ENCODE measurements at places on chromosomes 4 and X.

DNA sequence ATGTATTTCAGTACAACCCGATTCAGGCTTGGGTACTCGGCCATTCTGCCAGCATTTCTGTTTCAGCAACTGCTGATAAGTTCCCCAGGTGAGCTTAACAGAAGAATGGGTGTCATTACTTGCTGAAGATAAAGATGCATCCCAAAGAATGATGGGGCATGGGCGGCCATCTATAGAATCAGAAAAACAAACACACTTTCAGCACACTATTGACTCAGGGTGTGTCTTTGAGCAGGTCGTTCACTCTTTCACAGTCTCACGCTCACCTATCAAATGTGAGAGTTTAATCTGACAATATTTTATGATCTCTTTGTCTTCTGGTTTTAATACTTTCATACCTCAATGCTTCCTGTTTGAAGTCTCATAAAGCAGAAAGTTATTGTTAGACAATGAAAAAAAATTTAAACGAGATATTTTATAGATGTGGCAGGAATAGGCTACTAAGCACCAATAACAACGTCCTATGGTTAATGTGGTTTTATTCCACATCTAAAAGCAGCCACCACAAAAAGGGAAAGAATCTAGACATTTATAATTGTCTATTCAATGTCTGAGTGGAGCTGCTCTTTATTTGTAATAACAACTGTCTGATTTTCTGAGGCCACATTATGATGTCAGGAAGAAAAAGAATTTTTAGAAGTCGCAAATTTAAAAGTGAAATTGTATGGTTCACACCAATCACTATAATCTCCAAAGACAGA, 17.0 kb downstream of the GASK1B start:
- DNase-seq, result no peak

DNA sequence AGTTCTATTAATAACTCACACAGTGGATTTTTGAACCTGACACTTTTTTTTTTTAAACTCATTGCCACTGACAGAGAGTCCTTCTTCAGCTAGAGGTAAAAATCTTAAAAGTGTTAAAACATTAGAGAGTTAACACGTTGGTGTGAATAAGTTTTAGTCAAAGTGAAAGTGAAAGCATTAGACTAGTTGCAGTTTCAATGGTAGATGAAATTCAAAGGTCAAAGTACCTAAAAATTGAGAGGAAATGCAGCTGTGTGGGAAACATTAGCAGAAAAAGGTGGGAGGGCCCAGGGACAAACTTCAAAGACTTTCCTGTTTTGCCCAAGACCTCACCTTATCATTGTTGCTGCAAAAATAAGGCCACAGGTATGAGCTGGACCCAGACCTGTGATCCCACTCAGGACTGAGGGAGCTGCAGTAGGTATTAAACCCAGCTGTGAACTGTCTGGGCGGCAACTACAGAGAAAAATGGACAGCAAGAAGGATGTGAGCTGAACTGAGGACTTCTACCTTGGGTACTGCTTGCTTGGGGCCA, 17.6 kb upstream of the GABRA4 start:
- no peak for DNase-seq

DNA sequence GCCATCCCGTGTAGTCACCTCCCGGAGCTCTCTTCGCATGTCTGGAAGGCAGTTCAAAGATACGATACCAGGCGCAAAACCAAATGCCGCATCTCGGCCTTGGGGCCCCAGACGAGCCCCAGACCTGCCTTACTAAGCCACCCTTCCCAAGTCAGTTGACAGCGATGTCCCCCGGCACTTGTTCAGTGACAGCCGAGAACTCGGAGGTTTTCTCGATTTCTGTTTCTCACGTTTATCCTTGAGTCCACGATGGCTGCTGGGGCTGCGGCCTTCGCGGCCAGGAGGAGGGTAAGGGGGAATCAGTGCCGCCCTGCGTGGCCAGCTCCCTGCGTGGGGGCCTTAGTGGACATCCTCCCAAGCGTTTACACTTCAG, 7.3 kb downstream of the MAEA start:
- no peak for DNase-seq

DNA sequence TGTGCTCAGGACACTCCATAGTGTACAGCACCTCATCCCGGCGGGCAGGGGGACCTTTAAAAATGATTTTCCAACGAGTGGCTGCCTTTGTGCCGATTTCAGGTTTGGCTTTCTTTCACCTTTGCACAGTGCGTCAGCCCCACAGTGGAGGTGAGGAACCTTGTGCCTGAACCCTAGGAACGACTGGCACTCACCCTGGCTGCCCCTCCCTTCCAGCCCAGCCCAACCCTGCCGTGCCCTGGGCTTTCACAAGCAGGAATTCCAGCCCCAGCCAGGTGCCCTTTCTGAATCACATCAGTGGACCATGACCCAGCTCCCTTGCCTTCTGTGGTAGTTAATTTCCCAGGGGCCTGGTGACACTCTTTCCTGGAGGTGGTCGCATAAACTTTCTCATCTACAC, 1.3 kb downstream of the TMEM164 start:
- DNase-seq, result no peak

DNA sequence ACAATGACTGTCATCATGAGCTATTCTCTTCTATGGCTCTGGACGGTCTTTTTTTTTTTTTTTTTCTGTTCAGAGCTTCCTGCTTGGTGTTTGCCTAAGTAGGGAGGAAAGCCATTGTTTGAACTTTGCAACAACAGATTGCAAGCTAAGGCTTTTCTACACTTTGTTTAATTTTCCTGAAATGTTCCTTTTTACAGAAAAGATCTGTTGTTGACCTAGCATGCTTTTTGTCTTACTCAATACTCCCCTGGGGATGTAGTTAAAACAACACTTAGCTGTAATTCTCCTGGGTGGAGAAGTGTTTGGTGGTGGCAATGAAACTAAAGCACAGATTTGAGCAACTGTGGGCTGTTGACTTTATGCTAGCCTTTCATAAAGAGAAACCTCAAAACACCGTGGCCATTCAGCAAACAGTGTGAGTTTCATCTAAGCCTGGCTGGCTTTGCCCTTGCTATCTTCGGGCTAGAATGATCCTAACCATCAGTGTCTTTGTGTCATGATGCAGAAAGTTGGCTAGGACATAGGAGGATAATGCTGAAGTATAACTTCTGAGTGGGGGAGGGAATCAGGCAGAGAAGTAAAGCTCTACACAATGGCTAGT, 110.5 kb downstream of the ANXA3 start:
- no peak for DNase-seq

GRCh38 chr4:152014280-152014679, 253.5 kb upstream of the GATB start:
- DNase-seq, result no peak

DNA sequence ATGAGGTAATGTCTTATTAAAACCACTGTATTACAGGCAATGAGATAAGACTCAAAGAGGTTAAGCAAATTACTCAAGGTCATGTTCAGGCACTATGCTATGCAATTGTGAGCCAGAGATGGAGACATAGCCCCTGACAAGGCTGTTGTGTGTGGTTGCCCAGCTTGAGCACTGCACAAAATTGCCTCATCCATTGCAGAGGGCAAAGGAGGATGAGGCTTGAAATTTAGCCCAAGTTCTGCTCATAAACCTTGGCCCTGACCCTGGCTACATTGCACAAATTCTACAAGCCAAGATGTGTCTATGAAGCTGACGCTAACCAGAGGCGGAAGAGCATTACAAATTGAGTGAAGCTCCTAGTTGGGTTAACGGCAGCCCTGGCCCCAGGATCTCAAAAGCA, 65.6 kb upstream of the PGM2 start:
- no peak for DNase-seq

DNA sequence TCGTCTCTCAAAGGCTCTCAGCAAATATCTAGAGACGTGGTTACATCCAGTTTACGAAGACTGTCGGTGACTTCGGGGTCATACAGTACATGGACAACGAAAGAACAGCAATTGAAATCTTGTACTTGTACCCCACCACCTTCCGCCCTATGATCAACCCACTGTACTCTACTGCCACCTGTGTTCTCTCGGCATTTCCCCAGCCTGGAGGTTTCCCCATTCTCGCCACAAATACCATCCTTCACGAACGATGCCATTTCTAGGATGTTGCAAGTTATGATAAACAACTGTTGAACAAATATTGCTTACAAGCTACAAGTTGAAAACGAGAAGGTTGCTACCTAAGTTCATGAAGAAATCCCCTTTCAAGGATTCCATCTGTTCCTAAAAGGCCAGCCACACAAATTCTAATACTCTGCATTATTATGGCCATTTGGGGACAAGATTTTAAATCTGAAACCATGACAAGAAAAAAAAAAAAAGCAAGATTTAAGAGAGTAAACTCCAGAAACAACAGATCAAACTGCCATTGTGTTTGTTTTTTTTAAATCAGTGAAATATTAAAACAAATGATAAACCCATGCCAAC, 1.6 kb downstream of the APBB2 start:
- DNase-seq, result peak; percentile 50

- no peak for DNase-seq
These were observed 6.2 kb downstream of the CD99 start for GRCh38 chrX:2697306-2697705.

All from iPS-NIHi11 (cell line).